ENCODE measurements at places on chromosomes 7 and 10.

- no peak for DNase-seq
Measured at GRCh38 chr7:14115701-14116100, 126.2 kb upstream of the ETV1 start.

DNA sequence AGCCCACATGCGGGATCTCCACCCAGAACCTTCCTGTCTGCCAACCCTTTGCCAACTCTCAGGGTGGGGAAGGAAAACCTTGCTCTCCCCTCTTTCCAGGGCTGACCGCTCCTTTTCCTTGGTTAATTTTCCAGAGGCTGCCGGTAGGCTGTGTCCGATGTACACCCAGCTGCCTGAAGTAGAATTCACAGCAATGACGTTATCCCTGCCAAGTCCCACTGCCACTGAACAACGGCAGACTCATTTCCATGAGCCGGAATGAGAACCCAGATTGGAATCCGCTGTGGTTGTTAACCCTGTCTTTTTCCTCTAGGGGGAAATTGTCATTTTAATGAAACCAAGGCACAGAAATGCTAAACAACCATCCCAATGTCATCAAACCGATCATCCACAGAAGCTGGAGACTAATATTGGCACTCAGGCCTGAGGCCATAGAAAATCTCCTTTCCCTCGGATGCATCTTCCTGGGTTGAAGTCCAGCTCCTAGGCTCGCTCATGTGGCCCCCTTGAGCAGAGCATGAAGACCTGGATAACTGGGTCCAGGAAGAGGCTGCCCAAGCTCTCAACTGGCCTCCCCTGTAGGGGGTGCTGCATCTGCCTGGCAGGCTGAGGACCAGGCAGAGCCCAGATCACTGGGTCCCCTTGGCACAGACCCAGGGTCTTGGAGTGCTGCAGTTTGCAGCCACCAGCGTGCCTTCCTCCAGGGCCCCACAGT, 30.4 kb downstream of the KLRG2 start:
- DNase-seq: no peak

- DNase-seq: no peak
Measured at GRCh38 chr7:150388709-150389531, 9.8 kb downstream of the ZNF775 start.

DNA sequence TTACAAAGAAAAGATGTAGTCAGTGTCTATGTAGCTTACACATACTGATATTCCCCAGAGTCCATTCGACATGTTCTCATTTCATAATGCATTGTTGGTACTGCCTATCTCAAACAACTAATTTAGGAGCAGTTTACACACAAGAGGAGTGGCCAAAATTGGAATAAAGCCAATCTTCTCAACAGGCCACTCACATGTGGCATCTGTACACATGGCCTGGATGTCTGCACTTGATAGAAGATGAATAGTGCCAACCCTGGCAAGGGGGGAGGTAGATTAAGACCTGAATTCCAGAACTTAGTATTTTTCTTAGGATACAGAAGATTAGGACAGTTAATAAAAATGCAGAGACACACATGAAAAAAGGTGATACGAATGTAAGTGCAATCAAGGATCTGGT, 125.3 kb upstream of the STARD3NL start:
- DNase-seq: no peak

GRCh38 chr10:51010977-51011376, 63.3 kb upstream of the PRKG1 start:
- peak; percentile 7 for DNase-seq

- DNase-seq: no peak
Measured at GRCh38 chr10:14010101-14010558, 320.6 kb downstream of the FRMD4A start.

All from stimulated activated CD4-positive, alpha-beta T cell treated with anti-CD3 and anti-CD28 coated beads, Interleukin-15, amount 100 ng/mL, for 24 hours (primary cell).